ENCODE measurements at places on chromosomes 12 and 14.

DNA sequence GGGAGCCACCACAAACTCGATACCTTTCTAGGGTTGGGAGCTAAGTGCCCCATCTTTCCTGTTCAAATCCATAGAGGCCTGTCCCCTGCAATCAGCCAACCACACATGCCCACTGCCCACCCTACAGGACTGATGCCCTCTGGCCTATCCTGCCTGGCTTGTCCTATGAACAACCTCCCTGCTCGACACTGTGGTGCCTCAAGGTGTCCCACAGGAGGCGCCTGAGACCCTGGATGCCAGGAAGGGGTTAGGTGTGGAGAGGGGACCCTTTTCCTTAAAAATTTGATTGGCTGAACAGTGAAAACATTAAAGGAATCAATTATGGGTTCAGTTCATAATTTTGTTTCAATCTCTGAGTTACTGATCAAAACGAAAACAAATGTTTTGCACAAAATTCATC is 97.3 kb upstream of the FZD10 start:
- DNase-seq, result no peak

DNA sequence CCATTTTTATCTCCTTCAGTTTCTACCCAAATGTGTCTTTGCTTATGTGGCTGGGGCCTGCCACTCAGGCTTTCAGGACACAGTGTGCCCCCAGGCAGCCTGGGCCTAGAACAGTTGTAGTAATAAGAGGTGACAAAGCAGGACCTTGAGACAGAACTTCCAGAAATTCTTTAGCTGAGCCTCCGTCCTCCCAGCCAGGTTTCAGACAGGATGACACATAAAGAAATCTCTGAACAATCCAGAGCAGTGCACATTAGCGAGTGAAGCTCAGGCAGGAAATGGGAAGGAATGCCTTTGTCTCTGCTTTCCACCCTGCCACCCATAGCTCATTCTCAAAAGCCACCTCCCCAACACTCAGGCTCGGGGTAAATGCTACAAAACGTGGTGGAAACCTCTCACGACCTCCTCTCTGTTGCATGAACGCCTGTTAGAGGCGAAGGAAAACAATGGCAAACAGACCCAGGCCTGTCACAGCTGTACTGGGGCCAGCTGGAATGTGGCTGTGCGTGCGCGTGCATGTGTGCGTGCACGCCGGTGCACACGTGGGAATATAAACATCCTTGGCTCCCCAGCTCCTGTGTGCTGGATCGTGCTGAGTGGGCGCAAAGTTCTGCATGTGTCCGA is 286.7 kb downstream of the ZFP36L1 start:
- DNase-seq, result no peak

- DNase-seq, result no peak
Measured at GRCh38 chr14:74988131-74988530, 14.6 kb upstream of the EIF2B2 start.

DNA sequence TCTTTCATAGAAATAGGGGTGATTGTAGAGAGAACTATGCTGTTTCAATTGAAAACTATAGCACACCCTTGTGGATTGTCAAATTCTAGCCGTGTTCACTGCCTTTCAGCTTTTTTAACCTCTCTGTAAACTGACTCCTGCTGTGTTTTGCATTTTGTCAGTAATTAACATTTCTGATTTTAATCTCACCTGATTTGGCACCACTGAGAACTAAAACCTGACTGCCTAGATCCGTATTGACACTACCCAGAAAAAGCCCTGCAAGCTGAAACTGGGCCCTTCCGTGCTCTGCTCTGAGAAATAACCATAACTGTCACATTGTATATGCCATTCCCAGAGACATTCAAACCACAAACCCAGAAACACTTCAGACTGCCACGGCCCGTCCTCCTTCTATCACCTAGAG is 26.6 kb upstream of the ETV6 start:
- no peak for DNase-seq

- no peak for DNase-seq
Measured at GRCh38 chr12:122858591-122859302, 23.5 kb downstream of the HIP1R start.
